ENCODE measurements at places on chromosomes 11 and 22.

GRCh38 chr11:47183969-47184368 is 2.3 kb downstream of the PACSIN3 start:
- DNase-seq: no peak

- DNase-seq: no peak
Measured at GRCh38 chr11:57972013-57972367, 51.7 kb upstream of the OR9Q1 start.

DNA sequence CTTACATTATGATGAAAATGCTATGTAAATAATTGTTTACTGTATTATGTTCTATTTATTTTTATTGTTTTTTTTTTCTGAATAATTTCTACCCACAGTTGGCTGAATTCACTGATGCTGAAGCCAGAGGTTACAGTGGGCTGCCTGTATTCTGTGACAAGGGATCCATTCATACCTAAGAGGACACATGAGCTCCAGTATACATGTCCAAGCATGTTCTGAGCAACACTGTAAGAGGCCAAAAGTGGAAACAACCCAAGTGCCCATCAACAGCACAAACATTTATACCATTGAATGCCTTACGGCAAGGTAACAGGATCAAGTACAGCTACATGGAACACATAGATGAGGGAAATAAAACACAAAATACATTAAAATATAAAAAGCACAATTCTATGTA is 1.4 kb upstream of the SRSF8 start:
- no peak for DNase-seq

DNA sequence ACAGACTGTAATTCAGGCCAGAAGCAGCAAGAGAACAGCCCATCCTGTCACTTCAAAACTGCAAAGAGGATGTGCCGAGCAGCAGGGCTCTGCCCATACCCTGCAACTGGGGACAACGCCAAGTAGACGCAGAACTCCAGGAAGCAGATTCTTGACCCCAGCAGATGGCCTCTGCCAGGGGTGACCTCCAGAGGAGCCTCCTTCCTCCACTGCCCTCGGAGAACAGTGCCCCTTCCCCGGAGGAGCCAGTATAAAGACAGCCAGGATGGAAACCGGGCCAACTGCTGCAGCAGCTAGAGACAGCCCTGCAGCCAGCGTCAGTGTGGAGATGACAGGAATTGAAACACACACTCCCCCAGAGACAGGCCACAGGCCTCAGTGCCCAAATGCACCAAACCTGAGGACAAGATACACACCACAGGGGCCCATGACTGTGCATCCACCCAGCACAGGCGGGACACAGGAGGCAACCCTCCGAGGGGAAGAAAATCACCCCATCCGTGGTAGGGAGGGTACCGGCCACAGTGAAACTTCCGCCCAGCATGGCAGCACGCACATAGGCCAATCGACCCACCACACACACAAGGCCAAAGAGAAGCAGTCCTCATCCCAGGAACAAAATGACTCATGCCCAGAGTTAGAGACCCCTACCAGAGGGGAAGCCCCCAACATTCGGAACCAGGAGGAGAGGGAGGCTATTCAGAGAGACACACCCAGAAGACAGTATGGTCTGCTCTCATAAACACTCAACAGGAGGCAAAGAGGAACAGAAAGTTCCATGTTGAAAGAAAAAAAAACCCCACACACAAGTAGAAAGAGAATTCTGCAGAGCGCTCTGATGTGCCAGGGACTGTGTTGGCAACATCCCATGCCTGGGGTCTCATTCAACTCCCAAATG is 5.6 kb downstream of the AHNAK start:
- no peak for DNase-seq

- DNase-seq: no peak
Measured at GRCh38 chr11:110710628-110711381, 1.4 kb downstream of the ARHGAP20 start.

Data from iPS DF 19.7 (cell line).